Esophagus muscularis mucosa (tissue), 4 donors: ENCODE measurements at places on chromosomes 5 and 9. TPM values are rescaled to one million over a fixed set of nuclear protein-coding genes. Genes with fewer than 3 reads are reported as not detected.

GRCh38 chr9:137759649-137760321 is 117.8 kb upstream of the CACNA1B start:
- no peak overlapping the region for H3K27ac ChIP-seq
- H3K4me1 ChIP-seq, result peaks cover 6% of the 10 kb centered on the region
- H3K4me3 ChIP-seq, result no peak overlapping the region
- H3K36me3 ChIP-seq, result peaks cover 54% of the 10 kb centered on the region
- H3K27me3 ChIP-seq, result no peaks in the 10 kb centered on the region
- DNase-seq, result no peak

- no peak overlapping the region for H3K4me3 ChIP-seq
- H3K27ac ChIP-seq, result no peak overlapping the region
- H3K4me1 ChIP-seq, result peaks cover 12% of the 10 kb centered on the region
- no peaks in the 10 kb centered on the region for H3K36me3 ChIP-seq
Observed at GRCh38 chr9:19554529-19554928, 145.7 kb downstream of the ACER2 start.

- H3K36me3 ChIP-seq, result no peaks in the 10 kb centered on the region
- no peak for DNase-seq
- H3K27ac ChIP-seq, result no peak overlapping the region
- no peaks in the 10 kb centered on the region for H3K27me3 ChIP-seq
- H3K4me1 ChIP-seq, result no peaks in the 10 kb centered on the region
Observed at GRCh38 chr5:32523625-32524024, 61.7 kb upstream of the SUB1 start.

- no peaks in the 10 kb centered on the region for H3K27me3 ChIP-seq
- H3K4me1 ChIP-seq, result no peaks in the 10 kb centered on the region
- H3K27ac ChIP-seq, result no peak overlapping the region
- H3K4me3 ChIP-seq, result no peak overlapping the region
Observed at GRCh38 chr9:77290373-77290772, 113.0 kb downstream of the VPS13A start.

DNA sequence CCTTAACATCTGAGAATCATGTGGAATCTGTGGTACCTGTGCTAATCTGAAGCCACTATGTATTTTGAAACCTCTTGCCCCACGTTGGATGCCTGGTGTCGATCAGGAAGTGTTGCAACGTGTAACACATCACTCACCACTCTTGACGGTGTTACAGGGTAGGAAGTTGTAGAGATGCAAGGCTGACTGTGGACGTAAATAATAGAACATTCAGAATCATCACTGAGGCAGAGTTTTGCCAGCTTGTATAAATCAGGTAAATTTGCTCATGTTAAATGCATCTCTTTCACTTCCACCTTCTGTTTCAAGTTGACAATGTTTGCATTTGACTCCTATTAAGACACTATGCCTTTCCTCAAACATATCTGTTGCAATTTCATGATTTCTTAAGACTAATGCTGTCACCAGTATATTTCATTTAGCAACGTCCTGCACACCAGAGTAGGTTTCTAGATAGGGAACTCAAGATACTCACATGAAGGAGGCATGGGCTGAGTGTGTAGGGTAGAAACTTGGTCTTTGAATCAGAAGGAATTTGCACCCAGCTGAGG is 38.1 kb downstream of the BASP1 start:
- H3K4me3 ChIP-seq, result no peak overlapping the region
- no peak overlapping the region for H3K27ac ChIP-seq
- H3K4me1 ChIP-seq, result no peaks in the 10 kb centered on the region

DNA sequence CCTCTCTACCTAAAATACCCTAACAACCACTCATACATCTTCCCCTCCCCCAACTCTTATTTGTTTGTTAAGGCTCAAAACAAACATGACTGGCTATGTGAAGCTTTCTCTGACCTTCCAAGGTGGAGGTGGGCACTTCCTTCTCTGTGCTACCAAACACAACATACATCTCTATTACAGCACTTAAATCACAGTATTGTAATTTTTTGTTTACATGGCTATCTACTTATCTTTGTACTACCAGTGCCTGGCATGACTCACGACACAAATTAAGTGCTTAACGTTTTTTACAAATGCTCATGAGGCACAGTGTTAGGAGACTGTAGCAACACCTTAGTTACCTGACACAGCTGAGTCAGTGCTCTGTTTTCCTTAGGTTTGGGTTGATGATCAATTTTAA is 18.6 kb downstream of the HOMER1 start:
- no peak for DNase-seq

- H3K36me3 ChIP-seq, result no peaks in the 10 kb centered on the region
- H3K27me3 ChIP-seq, result no peaks in the 10 kb centered on the region
- H3K4me1 ChIP-seq, result peaks cover 7% of the 10 kb centered on the region
- DNase-seq, result no peak
- no peak overlapping the region for H3K27ac ChIP-seq
Observed at GRCh38 chr5:142170254-142170953, 61.8 kb downstream of the NDFIP1 start.

- no peak overlapping the region for H3K4me3 ChIP-seq
- DNase-seq, result no peak
- no peaks in the 10 kb centered on the region for H3K27me3 ChIP-seq
- H3K36me3 ChIP-seq, result peaks cover 13% of the 10 kb centered on the region
- no peak overlapping the region for H3K27ac ChIP-seq
Observed at GRCh38 chr5:128357226-128357625, 180.8 kb downstream of the FBN2 start.

- H3K27me3 ChIP-seq, result no peaks in the 10 kb centered on the region
- H3K4me1 ChIP-seq, result no peaks in the 10 kb centered on the region
- no peaks in the 10 kb centered on the region for H3K36me3 ChIP-seq
- no peak overlapping the region for H3K4me3 ChIP-seq
Observed at GRCh38 chr5:137374110-137374714, 124.9 kb downstream of the SPOCK1 start.

- no peak overlapping the region for H3K27ac ChIP-seq
- no peak for DNase-seq
- H3K4me1 ChIP-seq, result no peaks in the 10 kb centered on the region
- no peaks in the 10 kb centered on the region for H3K27me3 ChIP-seq
- H3K4me3 ChIP-seq, result no peak overlapping the region
Observed at GRCh38 chr9:21287280-21287679, 17.8 kb downstream of the IFNA5 start.

- H3K27me3 ChIP-seq, result no peaks in the 10 kb centered on the region
- H3K4me3 ChIP-seq, result peak within 1 kb of the TSS; percentile 99
- peaks cover 3% of the 10 kb centered on the region for H3K36me3 ChIP-seq
- DNase-seq, result peak; percentile 99
Observed at GRCh38 chr9:136363106-136363948, at the start of gene DNLZ. DNLZ (minus strand) TSS chr9:136363744; CDS start chr9:136363714, 30 bp downstream.

DNA sequence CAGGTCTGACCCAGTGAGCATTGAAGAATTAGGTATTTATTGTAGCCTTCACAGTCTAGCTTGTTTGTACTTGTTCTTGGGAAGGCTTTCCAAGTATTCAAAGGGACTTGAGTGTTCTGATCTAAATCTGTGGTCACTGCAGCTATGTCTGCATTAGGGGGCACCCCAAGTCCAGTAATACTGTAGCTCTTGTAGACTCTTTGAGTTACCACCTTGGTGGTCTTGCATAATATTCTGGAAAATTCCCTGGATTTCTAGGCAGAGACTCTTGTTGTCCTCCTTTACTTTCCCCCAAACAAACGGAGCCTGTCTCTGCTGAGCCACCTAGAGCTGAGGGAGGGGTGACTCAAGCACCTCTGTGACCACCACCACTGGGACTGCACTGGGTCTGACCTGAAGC is 149.5 kb upstream of the DHFR start:
- H3K4me1 ChIP-seq, result no peaks in the 10 kb centered on the region
- H3K27ac ChIP-seq, result no peak overlapping the region
- H3K27me3 ChIP-seq, result no peaks in the 10 kb centered on the region
- no peak for DNase-seq
- H3K36me3 ChIP-seq, result peaks cover 12% of the 10 kb centered on the region

GRCh38 chr5:124061663-124062062 is 549.7 kb downstream of the CSNK1G3 start:
- no peak overlapping the region for H3K4me3 ChIP-seq
- no peaks in the 10 kb centered on the region for H3K36me3 ChIP-seq
- H3K4me1 ChIP-seq, result peaks cover 9% of the 10 kb centered on the region
- DNase-seq, result no peak
- no peak overlapping the region for H3K27ac ChIP-seq

PCDHB6 gene
- total RNA-seq, result 1.1 TPM

NMUR2 gene
- total RNA-seq, result not detected

RAB3C gene
- total RNA-seq, result 2.6 TPM

TAL2 gene
- not detected for total RNA-seq

FBLL1 gene
- not detected for total RNA-seq

CATSPER3 gene
- total RNA-seq, result 0.65 TPM

SLC24A2 gene
- total RNA-seq, result not detected

OR1L1 gene
- not detected for total RNA-seq
